ENCODE measurements at places on chromosomes 1 and 21.

DNA sequence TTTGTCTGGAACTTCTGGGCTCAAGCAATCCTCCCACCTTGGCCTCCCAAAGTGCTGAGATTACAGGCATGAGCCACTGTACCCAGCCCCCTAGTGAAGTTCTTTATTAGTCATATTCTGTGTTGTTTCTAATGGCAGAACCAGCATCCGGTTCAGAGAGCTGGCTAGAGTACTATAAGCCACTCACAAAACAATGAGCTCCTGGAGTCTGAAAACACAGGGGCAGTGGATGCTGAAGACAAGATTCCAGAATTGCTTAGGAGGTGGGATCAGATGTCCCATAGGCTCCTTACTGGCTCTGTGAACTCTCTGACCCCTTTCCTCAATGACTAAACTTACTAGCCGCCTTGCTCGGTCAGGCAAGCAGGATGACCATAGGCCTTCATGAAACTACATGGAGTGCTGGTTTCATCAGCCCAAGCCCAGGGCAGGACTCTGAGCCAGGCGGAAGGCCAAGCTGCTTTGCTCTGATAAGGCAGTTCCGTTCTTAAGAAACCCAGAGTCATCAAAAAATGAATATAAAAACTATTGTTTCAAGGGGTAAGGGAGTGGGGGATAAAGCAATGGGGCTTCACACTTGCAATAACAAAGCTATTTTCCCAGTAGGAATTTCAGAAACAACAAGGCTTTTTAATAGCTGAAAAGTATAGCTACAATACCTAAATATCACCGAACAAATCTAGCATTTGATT, 8.1 kb downstream of the MTHFR start:
- DNase-seq: no peak

DNA sequence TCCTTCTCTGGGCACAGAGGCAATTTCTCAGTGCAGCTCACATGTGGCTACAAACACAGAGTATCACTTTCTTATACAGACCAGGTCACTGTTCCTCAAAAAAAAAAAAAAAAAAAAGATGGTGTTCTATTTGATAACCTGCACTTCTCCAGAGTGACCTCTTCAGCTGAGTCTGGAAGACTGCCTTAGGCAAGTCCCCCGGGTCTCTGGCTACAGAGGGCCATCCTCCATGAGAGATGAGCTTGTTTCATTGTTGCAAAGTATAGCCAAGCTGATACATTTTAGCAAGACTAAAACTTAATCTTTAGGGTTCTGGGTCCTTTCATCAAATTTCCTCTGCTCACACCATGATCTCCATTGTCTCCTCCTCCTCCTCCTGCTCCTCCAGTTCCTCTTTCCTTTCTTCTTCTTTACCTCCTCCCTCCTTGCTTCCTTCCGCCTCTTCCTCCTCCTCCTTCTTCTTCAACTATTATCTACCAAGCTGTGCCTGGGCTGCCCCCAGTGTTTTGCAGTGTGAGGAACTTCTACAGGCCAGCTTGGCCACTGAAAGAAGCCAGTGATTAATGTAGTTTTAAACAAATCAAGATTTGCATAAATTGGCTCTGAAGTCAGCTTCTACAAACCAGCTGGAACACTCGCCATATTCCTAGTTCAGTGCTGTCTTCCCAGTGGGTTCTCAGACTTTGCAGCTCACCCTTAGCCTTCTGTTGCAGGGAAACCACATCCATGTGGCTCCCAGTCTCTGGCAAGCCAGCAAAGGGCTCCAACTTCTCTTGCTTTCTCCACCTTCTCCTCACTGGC, 139.4 kb downstream of the RUNX1 start:
- DNase-seq: no peak

- DNase-seq: no peak
These were observed 81.6 kb upstream of the IFFO2 start for GRCh38 chr1:19038096-19038495.

DNA sequence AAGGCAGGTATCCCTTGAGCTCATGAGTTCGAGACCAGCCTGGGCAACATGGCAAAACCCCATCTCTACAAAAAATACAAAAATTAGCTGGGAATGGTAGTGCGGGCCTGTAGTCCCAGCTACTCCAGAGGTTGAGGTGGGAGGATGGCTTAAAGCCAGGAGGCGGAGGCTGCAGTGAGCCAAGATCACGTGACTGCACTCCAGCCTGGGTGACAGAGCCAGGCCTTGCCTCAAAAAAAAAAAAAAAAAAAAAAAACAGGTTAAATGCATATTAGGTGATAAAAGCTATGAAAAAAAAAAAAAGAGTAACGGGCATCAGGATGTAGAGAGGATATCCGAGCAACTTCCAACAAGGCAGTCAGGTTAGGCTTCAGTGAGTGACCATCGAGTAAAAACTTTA, 2.8 kb upstream of the SRRM1 start:
- no peak for DNase-seq

DNA sequence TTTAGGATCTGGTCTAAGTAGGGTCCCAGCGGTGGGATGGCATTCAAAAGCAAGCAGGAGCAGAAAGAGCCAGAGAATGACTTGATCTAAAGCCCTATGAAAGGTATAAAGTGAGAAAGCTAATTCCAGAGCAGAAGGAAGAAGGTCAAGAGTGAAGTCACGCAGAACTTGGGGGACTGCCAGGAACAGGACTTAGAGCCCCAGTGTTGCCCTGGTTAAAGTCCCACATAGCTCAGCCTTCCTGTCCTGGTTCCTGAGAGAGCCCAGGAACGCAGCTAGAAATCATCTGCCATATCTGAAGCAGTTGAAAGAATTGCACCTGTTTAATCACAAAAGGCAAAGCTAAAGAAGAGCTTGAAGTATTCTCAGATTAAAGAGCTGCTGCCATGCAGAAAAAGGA, 160.6 kb upstream of the ATP1B1 start:
- no peak for DNase-seq

- DNase-seq: no peak
These were observed 352.0 kb downstream of the NUF2 start for GRCh38 chr1:163673759-163674151.

GRCh38 chr1:116569776-116570357, 959 bp downstream of the CD58 start:
- DNase-seq: peak; percentile 12

DNA sequence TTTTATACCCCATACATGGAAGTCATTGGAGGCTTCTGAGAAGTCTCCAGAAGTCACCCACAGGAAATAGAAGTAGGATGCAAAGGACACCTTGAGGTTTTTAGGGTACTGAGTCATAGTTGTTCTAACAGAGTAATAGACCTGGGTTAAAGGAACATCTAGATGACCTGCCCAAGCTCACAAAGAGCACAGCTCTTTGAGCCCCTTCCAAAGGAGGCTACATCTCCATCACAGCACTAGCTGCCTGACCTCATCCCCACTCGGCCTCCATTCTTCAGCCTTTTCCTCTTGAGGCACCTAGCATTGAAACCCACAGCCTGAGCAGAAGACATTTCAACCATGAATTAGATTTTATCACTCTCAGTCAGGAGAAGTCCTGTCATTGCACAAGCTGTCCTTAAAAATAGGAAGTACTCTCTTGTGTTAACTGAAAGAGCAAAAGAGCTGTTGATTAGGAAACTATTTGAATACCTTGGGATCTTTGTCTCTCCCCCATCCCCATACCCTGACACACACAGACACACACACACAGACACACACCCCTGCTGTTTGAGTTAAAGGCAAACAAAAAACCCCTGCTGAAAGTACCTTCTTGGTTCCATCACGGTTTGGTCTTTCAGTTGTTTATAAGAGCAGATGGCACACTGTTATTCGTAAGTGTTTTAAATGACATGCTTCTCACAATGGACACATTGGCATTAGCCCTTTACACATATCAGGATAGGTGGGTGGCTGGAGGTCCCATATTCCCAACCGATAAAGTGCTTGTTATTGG, 22.2 kb downstream of the MKNK1 start:
- DNase-seq: no peak

GRCh38 chr1:234262007-234262753, 111.1 kb upstream of the COA6 start:
- no peak for DNase-seq

GRCh38 chr1:5991381-5992025, 722 bp downstream of the NPHP4 start:
- no peak for DNase-seq

DNA sequence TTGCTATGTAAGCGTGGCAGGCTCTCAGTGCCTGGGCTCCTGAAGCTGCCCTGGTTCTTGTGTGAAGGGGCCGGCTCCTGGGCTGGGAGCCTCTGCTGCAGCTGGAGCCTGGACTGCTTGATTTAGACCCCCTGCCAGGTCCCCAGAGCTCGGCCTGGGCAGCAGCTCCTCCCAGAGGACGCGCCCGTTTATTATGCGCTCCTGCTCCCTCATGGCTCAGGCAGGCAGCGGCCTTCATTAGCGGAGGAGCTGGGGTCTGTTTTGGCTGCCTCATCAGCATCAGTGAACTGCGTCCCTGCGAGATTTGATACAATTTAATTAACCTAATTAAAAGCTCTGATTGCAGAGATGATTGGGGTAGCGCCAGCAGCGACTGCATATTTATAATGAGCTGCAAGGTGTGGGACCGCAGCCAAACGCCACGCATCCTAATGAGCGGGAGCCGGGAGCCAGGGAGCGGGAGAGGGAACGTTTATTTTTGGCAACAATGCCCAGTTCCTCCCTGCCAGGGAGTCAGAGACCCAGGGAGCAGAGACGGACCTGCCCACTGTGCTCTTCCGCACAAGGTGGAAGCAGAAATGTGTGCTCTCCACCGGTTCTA, 16.6 kb downstream of the UTP11 start:
- DNase-seq: no peak

DNA sequence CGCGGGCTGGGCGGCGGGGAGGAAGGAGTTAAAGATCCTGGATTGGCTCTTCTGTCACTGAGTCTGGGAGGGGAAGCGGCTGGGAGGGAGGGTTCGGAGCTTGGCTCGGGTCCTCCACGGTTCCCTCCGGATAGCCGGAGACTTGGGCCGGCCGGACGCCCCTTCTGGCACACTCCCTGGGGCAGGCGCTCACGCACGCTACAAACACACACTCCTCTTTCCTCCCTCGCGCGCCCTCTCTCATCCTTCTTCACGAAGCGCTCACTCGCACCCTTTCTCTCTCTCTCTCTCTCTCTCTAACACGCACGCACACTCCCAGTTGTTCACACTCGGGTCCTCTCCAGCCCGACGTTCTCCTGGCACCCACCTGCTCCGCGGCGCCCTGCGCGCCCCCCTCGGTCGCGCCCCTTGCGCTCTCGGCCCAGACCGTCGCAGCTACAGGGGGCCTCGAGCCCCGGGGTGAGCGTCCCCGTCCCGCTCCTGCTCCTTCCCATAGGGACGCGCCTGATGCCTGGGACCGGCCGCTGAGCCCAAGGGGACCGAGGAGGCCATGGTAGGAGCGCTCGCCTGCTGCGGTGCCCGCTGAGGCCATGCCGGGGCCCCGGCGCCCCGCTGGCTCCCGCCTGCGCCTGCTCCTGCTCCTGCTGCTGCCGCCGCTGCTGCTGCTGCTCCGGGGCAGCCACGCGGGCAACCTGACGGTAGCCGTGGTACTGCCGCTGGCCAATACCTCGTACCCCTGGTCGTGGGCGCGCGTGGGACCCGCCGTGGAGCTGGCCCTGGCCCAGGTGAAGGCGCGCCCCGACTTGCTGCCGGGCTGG, at the start of gene NPR1:
NPR1 (plus strand) TSS at position 170 of the 818 bp plus-strand sequence; CDS start at position 591, 421 bp downstream.
- DNase-seq: no peak

DNA sequence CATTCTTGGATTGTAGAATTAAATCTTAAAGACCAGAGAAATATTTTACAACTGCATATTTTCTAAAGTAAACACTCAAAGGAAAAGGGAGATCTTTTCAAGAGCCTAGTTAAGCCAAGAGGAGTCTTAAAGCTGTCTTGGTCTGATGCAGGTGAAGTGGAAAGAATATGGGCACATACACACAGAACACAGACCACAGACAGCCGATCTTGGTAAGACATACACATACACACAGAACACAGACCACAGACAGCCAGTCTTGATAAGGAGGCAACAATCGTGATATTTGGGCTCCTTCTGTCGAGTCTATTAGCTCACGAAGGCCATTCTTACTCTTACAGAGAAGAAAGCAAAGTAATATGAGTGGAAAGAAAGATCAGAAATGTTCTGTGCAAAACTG, 1153.9 kb upstream of the TMPRSS15 start:
- DNase-seq: no peak

GRCh38 chr1:68777851-68778250, 281.0 kb upstream of the DEPDC1 start:
- no peak for DNase-seq

DNA sequence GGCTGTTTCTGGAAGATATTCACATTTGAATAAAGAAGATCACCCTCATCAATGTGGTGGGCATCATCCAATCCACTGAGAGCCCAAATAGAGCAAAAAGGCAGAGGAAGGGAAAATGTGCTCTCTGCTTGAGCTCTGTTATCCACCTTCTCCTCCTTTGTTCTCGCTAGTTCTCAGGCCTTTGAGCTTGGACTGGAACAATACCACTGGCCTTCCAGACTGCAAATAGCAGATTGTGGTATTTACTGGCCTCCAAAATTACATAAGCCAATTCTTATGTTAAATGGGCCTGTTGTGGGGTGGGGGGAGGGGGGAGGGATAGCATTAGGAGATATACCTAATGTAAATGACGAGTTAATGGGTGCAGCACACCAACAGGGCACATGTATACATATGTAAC, 219.3 kb downstream of the C1orf94 start:
- no peak for DNase-seq

DNA sequence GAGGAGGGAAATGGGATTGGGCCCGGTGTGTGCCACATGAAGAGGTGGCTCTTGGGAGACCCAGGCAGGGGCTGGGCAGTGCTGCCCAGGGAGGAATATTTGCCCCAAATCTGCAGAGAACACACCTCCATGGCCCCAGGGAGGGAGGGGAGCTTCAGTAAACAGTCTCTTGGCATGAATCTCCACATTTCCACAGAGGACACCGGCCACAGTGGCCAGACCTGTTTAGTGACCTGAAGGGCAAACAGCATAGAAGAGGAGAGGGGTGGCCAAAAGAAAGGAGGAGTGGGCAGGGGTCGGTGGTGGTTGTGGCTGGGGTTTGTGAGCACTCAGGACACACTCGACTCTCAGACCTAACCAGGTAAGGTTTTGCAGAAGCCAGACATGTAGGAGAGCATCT, 54.0 kb upstream of the IFFO2 start:
- no peak for DNase-seq

- no peak for DNase-seq
These were observed 319.4 kb downstream of the TGFB2 start for GRCh38 chr1:218664385-218665170.

- DNase-seq: no peak
These were observed 103.1 kb downstream of the RPS6KC1 start for GRCh38 chr1:213154056-213154685.

DNA sequence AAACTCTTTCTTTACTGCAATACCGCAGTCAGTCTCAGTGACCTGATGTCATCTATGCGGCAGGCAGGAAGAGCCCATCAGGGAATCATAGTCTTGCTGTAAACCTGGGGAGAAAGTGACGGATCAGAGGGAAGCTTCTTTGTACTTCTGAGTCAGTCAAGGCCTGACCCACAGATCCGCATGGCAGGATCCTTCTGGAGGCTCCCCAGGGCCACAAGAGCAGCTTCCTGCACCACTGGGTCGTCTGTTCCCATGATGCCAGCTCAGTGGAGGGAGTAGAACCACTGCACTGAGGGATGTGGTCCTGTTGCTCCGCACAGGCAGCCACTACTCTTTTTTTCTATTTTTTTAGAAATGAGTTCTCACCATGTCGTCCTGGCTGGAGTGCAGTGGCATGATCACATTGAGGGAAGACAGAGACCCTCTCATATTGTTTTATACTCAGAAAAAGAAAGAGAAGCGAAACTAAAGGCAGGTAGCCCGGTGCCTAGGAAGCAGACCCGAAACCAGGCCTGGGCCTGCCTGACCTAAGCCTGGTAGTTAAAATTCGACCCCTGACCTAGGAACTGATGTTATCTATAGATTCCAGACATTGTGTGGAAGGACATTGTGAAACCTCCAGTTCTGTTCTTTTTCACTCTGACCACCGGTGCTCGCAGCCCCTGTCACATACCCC, 6.3 kb upstream of the ERVH48-1 start:
- no peak for DNase-seq

Data from stimulated activated CD8-positive, alpha-beta memory T cell treated with anti-CD3 and anti-CD28 coated beads, Interleukin-2, amount 100 ng/mL, for 48 hours (primary cell).